Motor neuron (in vitro differentiated cells): ENCODE measurements at places on chromosomes 7 and 10.

GRCh38 chr10:69643779-69644657, 14.0 kb downstream of the FAM241B start:
- no peak for ATAC-seq

DNA sequence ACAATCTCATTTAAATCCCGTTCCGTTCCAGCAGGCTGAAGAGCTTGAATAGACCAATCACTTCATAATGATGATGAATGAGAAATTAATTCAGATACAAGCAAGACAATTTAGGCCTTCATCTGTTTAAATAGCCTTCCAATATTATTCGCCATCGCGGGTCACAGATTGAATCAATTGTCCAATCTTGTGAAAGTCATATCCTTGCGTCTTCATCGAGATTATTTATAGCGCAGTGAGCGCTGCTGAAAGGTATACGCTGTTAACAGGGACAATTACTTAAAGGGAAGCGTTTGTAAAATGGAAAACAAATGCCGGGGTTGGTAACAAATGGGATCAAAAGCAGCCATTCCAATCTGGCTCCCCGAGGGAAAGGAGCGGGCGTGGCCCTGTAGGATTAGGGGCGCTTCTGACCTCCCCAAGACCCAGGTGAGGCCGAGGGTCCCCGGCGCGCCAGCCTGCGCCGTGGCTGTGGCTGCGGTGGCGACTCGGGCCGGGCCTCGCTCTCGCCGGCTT, 8.6 kb downstream of the EVX1 start:
- ATAC-seq: peak; percentile 40

DNA sequence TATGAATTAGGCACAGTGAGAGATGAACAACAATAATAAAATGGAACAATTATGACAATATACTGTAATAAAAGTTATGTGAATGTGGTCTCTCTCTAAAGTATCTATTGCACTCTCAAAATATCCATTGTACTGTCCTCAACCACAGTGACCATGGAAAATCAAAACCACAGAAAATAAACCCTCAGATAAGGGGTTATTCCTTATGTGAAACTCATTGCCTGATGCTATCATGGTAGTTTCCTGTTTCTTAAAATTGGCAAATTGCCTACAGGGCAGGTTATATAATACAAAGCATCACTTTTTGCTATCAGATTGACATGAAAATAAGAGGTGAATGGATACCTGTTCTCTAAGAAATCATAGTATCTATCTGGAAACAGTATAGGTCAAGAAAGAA, 3.8 kb downstream of the MCM10 start:
- no peak for ATAC-seq

DNA sequence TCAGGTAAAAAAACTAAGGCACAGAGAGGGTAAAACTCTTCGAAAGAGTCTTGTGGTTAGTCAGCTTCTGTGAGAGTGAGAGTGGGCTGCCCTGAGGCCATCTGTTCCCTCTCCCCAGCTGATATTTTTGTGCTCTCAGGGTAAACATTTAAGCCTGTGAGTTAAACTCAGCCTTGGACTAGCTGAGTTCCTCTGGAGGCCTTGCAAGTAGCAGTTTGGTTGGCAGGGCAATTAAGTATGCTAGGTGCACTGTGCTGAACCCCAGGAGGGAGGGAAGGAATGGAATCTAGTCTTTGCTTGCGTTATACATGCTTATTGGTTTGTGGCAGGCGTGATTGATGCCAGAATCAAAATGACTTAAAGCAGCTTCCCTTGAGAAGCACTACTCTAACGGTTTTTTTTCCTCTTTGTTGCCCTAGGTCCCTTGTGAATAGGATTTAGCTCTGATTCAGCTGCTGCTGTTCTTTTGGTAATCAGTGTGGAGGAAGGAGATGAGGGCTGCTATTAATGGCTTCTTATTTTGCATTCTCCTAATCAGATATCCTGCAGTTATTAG, 140.2 kb downstream of the AUTS2 start:
- ATAC-seq: no peak

DNA sequence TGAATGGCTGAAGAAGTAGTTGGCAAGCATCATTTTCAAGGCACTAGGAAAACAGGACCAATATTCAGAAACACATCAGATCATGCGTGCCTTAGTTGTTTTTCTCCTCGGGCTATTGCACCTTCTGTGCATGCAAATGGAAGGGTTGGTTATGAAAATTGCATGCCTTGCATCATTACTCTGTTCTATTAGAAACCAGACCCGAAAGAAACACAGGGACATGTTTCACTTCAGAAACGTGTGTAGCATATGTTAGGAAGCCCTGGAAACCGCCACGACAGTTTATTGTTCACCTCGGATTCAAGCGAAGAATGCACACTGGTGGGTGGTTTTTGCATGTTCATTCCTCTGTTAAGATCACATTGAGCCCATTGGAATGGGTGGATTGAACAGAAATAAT, 214.7 kb downstream of the FRMD4A start:
- no peak for ATAC-seq

- ATAC-seq: no peak
These were observed 21.0 kb downstream of the ANXA11 start for GRCh38 chr10:80184291-80184690.

- no peak for ATAC-seq
These were observed 24.7 kb downstream of the PNLIPRP3 start for GRCh38 chr10:116452338-116452720.

DNA sequence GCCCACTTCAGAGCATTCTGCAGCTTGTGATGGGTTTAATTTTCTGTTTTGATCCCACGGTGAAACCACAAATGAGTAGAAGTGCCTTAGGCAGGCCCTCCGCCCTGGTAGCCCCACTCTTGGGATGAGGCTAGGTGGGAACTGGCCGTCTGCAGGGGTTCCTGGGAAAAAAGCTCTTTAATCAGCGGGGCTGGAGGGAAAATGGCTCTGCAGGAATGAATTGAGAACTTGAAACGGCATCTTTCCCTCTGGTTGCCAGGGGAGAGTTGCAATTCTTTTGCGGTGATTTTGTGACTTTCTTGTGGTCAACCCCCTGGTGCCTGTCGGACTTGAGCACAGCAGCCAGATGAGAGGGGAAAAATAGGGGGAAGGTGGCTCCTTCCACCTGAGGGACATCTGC, 32.7 kb downstream of the COL26A1 start:
- no peak for ATAC-seq

GRCh38 chr7:153835712-153836265, 216.4 kb upstream of the DPP6 start:
- no peak for ATAC-seq
